Fibroblast of upper back skin (primary cell): ENCODE measurements at places on chromosomes 11 and 22.

GRCh38 chr11:69447786-69448185 lies 33.7 kb upstream of the LINC01488 start:
- no peak for DNase-seq

- peak; percentile 88 for DNase-seq
These were observed 73.7 kb upstream of the CTSC start for GRCh38 chr11:88411265-88411664.

GRCh38 chr11:117201658-117202305 lies 2.6 kb downstream of the TAGLN start:
- DNase-seq, result peak; percentile 32

- no peak for DNase-seq
These were observed 11.6 kb downstream of the KMT5B start for GRCh38 chr11:68201492-68201891.

DNA sequence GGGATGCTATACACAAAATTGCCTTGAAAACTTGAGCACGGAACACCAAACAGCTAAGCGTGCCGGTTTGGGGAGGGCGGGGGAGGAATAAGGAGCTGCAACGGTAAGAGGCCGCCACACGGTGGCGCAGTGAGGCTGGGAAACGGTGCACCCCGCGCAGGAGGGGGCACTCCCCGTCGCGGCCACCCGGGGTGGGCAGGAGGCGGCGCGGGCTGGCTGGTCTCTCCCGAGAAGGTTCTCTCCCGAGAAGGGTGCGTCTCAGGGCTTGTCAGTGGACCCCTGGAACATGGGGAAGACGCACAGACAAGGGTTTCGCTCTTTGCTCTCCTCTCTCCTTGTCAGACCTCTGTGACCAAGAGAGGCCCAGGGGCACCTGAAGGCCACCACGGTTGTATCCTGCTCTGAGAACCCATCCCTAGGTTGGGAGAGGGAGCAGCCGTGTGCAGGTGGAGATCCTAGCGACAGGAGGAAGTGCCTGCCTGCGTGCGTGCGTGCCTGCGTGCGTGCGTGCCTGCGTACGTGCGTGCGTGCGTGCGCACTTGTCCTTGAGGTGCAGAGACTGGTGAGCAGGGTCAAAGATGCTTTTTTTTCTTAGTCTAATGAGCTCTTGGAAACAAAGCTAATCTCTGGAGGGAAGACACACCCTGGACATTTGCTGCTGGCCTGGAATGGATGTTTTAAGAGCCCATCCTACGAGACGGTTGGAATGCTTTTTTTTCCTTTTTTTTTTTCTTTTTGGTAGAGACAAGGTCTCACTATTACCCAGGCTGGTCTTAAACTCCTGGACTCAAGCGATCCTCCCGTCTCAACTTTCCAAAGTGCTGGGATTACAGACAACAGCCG lies 18.1 kb upstream of the JAM3 start:
- peak; percentile 53 for DNase-seq

- no peak for DNase-seq
These were observed 607.9 kb downstream of the NTM start for GRCh38 chr11:131978351-131978750.

- peak; percentile 12 for DNase-seq
These were observed 802 bp downstream of the ATG2A start for GRCh38 chr11:64916040-64916774.

DNA sequence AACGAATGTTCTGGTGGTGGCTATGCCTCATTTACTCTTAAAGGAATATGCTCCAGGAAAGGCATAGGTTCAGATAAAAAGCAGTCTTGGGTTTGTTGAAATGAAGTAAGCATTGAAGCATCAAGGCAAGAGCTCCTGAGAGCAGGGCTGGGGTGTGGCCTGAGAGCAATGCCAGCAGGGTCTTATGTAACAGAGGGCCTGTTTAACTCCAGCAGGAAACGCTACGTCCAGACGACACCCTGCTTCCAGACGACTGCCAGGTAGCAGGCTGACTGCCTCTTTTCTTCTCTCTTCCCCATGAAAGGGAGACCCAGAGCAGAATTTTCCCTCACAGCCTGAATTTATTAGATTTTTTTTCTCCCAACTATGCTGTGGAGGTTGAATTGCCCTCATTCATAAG lies 127.2 kb upstream of the SLC5A12 start:
- no peak for DNase-seq

GRCh38 chr11:77080643-77081210 lies 14.0 kb downstream of the CAPN5 start:
- peak; percentile 7 for DNase-seq

- DNase-seq, result peak; percentile 5
These were observed 859.0 kb downstream of the FAM181B start for GRCh38 chr11:81874635-81875034.

- DNase-seq, result no peak
These were observed 32.9 kb downstream of the TST start for GRCh38 chr22:36986242-36986821.

GRCh38 chr11:134599299-134599771 lies 187.3 kb upstream of the B3GAT1 start:
- DNase-seq, result no peak

- peak; percentile 63 for DNase-seq
These were observed 4.7 kb downstream of the OLFML1 start for GRCh38 chr11:7490054-7490453.

GRCh38 chr11:101326141-101326540 lies 196.5 kb upstream of the PGR start:
- no peak for DNase-seq

- DNase-seq, result no peak
These were observed 6.0 kb upstream of the F2 start for GRCh38 chr11:46712874-46713576.

DNA sequence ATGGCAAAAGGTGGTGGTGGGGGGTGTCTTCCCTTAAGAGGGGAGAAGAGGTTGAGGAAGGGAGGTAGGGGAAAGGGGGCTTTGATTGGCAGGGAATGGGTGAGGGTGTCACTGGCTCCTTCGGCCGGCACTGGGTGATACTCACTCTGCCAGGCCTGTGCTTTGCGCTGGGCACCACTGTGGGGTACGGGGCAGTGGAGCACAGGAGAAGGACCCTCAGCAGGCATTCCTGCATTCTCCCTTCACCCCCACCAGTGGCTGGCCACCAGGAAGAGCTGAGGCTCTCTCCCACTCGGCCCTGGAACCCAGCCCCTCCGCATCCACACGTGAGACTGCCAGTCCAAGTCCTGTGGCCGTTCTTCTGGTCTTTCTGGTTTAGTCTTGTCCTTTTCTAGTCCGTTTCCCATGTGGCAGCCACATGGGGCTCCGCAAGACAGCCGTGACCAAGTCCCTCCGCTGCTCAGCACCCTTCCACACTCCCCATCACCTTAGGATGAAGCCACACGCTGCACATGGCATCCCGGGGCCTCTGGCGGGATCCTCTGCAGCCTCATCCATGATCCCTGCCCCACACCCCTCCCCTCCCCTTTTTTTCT lies 8.0 kb downstream of the CAPN5 start:
- no peak for DNase-seq

DNA sequence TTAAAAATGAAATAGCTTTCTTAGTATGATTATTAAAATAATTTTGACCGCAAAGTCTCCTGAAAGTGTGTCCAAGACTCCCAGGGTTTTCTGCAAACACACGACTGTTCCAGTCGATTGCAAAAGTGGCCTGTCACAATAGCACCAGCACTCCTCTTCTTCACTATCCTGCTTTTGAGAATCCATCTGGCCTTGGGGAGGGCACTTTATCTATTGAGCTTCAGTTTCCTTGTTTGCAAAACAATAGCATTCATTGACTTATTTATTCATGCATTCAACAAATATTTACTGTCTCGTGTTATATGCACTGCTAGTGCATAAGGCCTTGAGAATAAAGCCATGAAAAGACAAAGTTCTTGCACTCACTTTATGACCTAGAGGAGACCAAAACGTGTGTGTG lies 96.2 kb upstream of the NTM start:
- DNase-seq, result no peak

GRCh38 chr11:111098091-111098490 lies 147.4 kb upstream of the POU2AF2 start:
- DNase-seq, result no peak

- DNase-seq, result no peak
These were observed 135.5 kb downstream of the ETS1 start for GRCh38 chr11:128451652-128452470.

- DNase-seq, result no peak
These were observed 2.4 kb downstream of the GRK3 start for GRCh38 chr22:25566898-25567235.

DNA sequence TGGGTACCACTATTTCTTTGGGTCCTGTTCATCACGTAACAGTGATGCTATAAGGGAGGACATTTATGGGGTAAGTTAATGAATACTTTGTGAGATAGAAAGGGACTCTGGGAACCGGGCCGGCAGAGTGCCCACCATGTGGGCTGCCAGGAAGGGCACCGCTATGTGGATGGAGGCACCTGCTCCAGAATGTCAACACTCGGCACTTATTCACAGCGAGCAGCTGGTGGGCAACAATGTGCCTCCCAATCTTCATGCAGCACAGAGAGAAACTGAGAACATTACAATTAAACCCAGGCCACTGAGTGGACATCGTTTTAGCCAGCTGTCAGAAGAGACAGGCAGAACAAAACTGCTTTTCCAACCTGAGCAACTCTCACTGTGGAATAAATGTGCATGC lies 15.8 kb upstream of the ELFN2 start:
- DNase-seq, result no peak

DNA sequence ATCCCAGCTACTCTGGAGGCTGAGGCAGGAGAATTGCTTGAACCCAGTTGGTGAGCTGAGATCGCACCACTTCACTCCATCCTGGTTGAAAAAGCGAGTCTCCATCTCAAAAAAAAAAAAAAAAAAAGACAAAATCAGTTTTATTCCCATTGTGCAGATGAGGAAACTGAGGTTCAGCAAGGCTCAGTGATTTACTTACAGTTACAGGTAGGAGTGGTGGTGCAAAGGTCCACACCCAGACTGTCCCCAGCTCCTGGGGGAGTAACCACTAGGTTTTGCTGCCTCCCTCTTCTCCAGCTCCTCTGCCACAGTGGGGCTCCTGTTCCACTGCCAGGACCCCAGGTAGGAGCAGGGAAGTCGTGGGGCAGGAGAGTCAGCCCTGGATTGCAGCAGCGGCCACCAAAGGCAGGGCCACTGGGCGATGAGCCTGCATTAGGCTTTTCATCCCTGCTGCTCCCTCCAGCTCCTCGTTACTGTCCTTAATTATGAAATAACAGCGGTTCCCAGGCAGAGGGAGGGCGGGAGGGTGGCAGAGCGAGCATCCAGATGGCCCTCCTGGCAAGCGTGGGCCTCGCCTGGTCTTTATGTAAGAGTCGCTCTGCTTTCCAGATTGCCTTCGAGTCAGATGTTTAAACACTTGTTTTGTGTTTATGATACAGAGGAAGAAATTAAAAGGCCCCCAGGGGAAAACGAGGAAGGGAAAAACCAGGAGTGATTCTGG lies 15.5 kb upstream of the RASD2 start:
- DNase-seq, result no peak

DNA sequence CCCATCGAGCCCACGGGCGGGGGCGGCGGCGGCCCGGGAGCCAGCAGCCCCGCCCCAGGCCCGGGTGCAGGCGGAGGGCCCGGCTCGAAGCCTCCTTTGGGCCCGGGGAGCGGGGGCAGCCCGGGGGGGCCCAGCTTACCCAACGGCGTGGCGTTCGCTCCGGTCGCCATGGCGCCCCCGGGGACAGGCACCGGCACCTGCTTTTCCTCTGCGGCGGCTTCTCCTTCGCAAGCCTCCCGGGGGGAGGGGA lies 194 bp downstream of the SF1 start:
- no peak for DNase-seq

- no peak for DNase-seq
These were observed 33.7 kb downstream of the CTTN start for GRCh38 chr11:70432065-70432464.

- no peak for DNase-seq
These were observed 61.5 kb upstream of the GRIA4 start for GRCh38 chr11:105548359-105548758.

DNA sequence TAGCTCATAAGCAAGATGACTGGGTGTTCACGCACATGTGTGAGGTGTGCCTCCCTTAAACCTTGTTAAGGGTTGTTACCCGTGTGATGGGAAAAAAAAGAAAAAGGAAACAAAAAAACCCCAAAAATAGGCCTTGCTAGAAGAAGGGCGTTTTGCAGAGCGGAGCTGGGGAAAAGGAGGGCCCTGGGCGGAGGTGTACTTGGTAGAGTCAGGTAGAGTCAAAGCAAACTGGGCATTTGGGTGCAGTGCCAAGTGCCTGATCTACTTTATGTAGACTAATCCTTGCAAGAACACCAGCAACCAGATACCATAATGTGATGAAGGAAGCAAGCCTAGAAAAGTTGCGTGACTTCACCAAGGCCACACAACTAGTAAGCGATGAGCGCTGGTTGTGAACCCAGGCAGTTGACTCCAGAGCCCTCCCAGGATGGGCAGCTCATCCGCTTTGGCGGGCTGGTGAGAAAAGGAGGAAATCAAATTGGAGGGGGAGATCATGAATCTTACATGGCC lies 1.2 kb upstream of the TIRAP start:
- no peak for DNase-seq

DNA sequence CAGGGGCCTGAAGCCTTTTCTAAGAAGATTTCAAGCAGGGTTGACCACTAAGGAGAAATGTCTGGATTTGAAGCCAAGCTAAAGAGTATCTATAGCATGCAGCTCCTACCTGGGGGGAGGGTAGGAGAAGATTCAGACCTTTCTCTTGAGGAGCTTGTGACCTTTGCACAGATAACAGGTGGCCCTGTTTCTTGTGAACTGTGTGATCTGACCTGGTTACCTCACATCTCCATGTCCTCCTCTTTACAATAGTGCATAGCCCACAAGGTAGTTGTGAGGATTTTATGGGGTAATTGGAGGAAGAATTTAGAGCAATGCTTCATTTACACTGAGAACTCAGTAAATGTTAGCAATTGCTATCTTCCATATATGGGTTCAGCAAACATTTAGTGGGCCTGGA lies 310.1 kb downstream of the TMEM135 start:
- DNase-seq, result no peak

DNA sequence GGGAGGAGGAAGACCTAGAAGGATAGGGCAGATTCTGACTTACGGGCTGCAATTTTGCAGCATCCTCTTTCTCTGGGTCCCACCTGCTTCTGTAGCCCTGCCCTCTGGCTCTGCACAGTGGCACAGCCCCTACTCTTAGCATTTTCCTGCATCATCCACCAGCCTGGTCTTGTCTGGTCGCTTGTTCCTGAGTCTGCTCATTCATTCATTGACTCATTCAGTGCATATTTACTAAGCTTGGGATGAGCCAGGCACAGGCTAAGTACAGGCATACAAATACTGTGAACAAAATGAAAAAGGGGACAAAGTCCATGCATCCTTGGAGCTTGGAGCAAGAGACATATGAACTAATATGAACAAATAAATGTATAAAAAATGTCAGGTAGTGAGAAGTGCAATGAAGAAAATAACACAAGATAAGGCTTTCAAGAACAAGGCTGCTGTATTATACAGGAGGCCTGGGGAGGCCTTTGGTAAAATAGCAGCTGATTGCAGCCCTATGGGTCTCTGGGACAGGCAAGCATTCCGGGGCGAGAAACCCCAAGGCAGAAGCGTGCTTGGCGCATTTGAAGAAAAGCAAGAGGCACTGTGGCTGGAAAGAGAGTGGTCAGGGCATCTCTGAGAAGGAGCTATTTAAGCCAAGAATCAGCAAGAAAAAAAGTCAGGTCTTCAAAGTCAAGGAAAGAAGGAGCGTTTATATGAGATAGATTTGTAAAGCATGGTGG lies 108.0 kb upstream of the ALX4 start:
- DNase-seq, result no peak
